Stimulated activated CD8-positive, alpha-beta memory T cell treated with anti-CD3 and anti-CD28 coated beads, Interleukin-4, amount 100 ng/mL, for 1 hour (primary cell): ENCODE measurements at places on chromosomes 1 and 21.

GRCh38 chr21:42146821-42147220 lies 72.1 kb upstream of the ABCG1 start:
- DNase-seq, result no peak

GRCh38 chr1:152162792-152163463 lies 3.9 kb upstream of the RPTN start:
- no peak for DNase-seq

GRCh38 chr1:33826711-33827110 lies 37.2 kb upstream of the HMGB4 start:
- DNase-seq, result no peak

DNA sequence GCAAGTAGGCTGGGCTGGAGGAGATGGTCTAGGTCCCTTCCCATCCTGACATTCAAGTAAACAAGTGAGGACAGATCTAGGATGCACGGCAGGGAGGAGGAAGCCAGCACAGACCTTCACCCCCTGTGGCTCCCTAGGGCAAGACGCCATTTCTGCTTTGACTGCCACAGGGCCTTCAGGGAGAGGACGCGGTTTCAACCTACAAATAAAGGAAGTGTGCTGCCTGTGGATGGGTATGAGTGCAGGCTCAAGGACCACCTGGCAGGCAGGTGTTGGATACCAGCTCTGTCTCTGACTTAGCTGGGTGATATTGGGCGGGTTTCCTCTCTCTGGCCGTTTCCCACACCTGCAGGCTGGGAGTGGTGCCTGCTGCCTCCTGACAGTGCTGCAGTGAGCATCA lies 16.2 kb downstream of the SLC2A1 start:
- no peak for DNase-seq

- no peak for DNase-seq
Measured at GRCh38 chr21:45322960-45323461, 35.3 kb upstream of the POFUT2 start.

DNA sequence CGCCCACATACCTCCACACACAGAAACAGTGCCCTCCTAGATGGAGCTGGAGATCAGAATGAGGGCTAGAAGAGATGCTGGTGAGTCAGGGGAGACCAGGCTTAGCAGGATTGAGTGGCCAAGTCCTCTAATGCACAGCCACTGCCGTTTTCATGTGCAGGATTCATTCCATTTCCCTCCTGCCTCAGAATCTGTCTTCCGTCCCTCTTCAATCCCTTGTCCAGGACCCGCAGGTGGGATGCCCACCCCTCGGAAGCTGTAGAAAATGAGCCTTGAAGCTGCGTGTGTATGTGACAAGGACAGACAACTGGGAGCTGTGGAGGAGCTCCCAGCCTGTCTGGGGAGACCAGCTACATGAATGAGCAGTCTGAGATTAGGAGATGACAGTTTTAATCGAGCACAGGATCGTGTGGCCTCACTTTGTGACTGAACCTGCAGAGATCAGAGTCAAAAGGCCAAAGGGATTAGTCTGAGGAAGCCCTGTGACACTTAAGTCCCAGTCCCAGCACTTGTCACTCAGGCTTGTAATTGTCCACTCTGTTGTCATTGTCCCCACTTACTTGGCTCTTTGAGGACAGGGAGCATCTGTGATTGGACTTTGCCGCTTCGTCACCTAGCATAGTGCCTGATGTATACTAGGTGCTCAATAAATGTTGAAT lies 22.0 kb downstream of the LGR6 start:
- DNase-seq, result no peak

GRCh38 chr1:195186544-195186943 lies 1421.7 kb downstream of the KCNT2 start:
- DNase-seq, result no peak

GRCh38 chr1:37946703-37947360 lies at the start of gene INPP5B:
TSS of gene INPP5B (minus strand) at chr1:37947053. CDS start at chr1:37946308, 745 bp downstream.
- peak; percentile 41 for DNase-seq

- no peak for DNase-seq
Measured at GRCh38 chr1:61520401-61520800, 204.5 kb downstream of the TM2D1 start.
